ENCODE measurements at places on chromosomes 7 and 10.
A peak's percentile ranks its signal among the peaks of the same experiment; 100 is the strongest.

DNA sequence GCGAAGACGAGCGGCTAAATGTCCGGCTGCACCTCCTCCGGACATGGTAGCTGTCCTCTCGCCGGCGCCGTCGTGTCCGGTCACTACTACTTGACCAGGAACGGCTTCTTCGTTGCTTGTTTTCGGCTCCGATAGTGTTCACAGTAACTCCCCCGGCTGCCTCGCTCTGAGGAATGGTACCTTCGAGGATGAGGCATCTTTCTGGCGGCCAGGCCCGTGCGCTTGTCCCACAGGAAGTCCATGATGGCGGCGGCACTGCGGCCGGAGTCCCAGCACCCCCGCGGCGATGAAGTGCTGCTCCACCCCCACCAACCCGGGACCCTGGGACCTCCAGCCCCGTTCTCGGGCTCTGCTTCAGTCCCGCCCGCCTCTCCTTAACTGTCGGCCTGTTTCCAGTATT, 11.0 kb upstream of the CCDC126 start:
- DNase-seq = no peak

GRCh38 chr10:521261-522250, 167.9 kb downstream of the DIP2C start:
- DNase-seq = no peak

DNA sequence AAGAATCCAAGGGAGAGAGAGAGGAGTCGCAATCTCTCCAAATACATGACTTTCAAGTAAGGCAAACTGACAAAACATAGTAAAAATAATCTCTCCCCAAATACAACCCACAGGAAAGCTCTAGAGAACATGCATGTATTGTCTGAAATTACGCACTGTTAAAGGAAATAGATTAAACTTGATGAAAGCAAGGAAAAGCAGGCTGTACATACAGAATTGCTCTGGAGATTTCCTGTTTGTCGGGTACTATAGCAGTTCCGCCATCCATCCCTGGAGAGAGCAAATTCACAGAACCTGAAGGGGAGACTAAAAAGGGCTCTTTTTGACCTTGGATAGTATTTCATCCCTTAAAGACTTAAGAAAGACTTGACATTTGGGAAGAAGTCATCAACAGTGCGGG, 170.2 kb upstream of the BET1 start:
- no peak for DNase-seq

- no peak for DNase-seq
These were observed 84.3 kb downstream of the CCDC7 start for GRCh38 chr10:32530231-32530630.

DNA sequence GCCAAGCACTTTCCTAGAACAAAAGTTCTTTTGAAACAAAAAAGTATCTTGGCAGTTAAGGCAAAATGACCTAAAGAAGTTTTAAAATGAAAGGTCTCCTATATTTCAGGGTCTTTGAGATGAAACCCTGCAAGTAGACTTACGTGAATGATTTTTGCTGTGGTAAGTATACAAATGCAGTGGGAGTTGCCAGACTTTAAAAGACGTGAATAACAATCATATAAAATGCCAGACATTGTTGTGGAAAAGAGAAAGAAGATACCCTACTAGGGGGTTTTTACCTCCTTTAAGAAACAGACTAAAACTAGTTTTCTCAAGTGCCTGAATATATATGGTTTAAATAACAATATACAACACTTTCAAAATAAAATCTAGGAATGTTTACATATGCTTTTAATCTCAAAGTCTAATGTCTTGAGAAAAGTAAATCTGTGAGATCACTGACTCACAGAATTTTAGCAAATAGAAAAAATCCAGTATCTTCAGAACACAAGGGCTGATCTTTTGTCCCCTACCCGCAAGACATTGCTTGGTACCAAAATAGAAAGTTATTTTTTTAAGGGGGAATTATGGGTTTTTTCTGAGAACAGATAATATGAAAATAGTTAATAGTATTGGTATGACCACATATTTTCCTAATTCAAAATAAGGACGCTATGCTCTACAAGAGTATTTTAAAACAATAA, 29.5 kb downstream of the LRRC17 start:
- DNase-seq = no peak

DNA sequence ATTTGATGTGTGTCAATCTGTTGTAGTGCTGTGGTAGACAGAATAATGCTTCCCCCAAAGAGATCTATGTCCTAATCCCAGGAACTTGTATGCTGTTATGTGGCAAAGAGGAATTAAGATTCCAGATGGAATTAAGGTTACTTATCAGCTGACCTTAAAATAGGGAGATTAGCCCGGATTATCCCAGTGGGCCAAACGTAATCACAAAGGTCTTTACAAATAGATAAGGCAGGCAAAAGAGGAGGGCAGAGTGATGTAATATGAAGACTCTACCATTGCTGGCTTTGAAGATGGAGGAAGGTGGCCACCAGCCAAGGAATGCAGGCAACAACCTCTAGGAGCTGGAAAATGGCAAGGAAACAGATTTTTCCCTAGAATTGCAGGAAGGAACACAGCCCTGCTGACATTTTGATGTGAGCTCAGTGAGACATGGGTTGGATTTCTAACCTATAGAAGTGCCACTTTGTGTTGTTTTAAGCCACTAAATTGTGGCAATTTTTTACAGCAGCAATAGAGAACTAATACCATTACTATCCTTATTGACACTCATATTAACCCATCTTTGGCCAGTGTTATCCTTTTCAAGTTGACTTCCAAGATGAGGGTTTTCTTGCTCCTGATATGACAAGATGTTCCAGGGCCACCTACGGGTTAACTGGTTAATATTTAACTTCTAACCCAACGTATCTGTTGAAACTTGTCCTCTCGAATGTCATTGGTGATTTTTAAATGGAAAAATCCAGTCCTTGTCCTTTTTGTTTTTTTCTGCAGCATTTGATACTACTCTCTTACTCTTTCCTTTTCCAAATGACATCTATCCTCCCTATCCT, 29.3 kb downstream of the CYCS start:
- DNase-seq = no peak

DNA sequence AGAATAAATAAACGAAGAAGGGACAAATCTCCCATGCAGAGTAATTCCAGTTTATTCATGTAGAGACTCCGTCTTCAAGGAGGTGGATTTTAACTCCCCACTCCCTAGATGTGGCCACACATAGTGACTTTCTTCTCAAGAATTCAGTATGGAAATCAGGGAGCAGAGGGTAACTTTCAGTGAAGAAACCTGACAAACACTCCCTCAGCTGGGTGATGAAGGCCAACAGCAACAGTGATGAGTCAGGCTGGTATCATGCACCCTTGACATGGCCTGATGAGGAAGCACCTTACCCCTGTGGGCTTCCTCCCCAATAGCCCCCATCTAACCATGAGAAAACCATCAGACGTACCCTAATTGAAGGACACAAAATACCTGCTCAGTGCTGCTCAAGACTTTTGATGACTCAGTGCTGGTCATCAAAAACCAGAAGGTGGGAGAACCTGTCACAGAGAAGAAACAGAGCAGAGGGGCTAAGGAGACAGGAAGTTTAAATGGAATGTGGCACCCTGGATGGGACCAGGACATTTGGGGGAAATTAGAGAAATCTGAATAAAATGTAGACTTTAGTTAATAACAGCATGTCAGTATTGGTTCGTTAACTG, 50.6 kb downstream of the ADAMTS14 start:
- peak; percentile 60 for DNase-seq

GRCh38 chr7:142168746-142169145, 57.2 kb downstream of the MGAM2 start:
- no peak for DNase-seq

GRCh38 chr10:77901743-77902142, 24.8 kb downstream of the DLG5 start:
- no peak for DNase-seq

- DNase-seq = peak; percentile 58
These were observed 30.2 kb upstream of the EZH2 start for GRCh38 chr7:148914208-148914777.

- peak; percentile 20 for DNase-seq
These were observed 127.0 kb upstream of the JCAD start for GRCh38 chr10:30186371-30186875.

DNA sequence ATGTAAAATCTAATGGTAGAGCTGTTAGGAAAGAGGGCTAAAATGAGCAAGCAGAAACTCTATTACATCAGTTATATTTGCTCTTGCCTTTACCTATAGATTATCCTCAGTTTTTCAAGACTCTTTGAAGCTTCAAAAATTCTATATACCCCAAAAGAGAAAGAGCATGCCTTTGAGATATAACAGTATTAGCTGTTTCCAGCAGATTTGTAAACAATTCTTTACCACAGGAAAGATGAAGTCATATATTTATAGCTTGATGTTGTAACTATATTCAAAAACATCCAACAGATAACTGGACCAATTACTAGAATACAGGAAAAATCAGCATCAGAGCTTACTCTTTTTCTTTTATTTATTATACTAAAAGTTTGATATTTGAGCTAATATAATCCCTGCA, 416.2 kb upstream of the TPK1 start:
- DNase-seq = no peak

GRCh38 chr10:97828721-97829120, 20.9 kb upstream of the GOLGA7B start:
- DNase-seq = no peak

DNA sequence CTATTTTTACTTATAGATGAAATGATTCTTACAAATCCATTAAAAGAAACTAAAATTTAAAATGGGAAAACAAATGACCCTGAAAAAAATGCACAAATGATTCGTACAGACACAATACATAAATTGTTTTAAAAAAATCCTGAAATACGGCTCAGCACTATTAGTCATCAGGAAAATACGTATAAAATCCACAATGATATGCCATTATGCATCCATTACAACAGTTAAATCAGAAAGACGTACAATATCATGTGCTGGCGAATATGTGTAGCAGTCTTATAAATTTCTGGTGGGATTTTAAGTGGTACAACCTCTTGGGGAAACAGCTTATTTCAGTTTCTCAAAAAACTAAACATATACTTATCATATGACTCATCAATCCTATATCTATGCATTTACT, 600.1 kb upstream of the STEAP1 start:
- DNase-seq = no peak

- no peak for DNase-seq
These were observed 60.5 kb upstream of the AGBL3 start for GRCh38 chr7:134925766-134926165.

DNA sequence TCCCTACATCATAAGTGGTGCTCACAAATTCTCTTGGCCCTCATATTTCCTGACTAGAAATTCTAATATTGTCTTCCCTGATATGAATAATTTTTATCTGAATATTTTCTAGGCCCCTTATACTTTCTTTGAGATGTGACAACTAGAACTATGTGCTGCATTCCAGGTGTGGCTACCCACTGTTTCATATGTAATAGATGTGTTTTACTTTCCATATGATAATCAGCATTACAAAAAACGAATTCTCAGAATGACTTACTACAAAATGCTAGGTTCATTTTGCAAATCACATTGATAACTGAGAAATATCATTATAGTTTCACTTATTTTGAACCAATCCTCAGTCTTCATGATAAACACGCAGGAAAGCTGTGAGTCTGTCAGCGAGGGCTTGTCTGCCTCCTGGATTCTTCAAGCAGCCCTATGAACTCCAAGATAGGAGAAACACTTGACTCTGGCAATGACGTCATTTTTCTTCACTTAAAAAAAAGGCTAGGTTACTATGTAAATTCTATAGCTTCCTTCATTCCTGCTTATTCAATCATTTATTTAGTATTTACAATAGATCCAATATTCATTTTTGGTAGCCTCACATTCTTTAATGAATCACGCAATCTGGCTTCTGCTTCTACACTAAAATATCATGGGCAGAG, 4.6 kb downstream of the WEE2 start:
- DNase-seq = no peak

DNA sequence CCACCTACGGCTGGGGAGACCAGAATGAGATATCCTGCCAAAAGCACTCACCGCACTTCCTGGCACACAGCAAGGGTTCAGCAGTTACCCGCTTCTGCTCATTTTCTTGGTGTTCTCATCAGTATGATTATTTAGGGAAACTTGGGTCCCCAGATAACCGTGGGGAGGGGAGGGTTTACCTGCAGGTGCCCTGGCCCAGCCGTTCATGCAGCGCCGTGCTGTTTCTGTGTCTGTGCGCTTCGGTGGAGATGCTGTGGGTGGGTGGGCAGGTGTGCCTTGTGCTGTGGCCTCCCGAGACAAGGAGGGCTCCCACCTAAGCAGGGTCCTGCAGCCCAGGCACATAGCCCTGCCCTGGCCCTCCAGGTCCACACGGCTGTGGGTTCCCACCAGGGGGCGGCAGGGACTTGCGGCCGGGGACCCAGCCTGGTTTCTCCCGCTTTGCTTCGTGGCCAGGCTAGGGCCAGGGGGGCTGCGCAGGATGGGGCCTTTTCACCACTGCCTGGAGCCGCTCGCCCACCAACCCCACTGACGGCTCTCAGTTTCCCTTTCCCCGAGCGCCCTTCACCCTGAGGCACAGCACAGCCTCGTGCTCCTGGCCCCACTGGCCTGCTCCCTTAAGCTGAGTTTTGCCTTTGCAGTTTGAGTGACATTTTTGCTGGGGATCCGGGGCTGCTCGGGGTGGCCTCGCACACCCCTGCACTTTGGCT, 78.5 kb downstream of the LHPP start:
- DNase-seq = peak; percentile 78

GRCh38 chr10:4013651-4014121, 228.7 kb upstream of the KLF6 start:
- DNase-seq = no peak

GRCh38 chr7:22962775-22963350, 51.1 kb downstream of the HYCC1 start:
- no peak for DNase-seq

- DNase-seq = peak; percentile 51
These were observed 1378.7 kb downstream of the XPNPEP1 start for GRCh38 chr10:108544500-108545120.

- no peak for DNase-seq
These were observed 11.9 kb downstream of the ZNF804B start for GRCh38 chr7:88771417-88771816.

GRCh38 chr10:76191336-76191735, 759.9 kb downstream of the LRMDA start:
- DNase-seq = no peak

GRCh38 chr7:155961241-155962190, 149.3 kb upstream of the SHH start:
- no peak for DNase-seq
